Colonic mucosa (tissue), 4 donors: ENCODE measurements at places on chromosomes 7 and 10.

DNA sequence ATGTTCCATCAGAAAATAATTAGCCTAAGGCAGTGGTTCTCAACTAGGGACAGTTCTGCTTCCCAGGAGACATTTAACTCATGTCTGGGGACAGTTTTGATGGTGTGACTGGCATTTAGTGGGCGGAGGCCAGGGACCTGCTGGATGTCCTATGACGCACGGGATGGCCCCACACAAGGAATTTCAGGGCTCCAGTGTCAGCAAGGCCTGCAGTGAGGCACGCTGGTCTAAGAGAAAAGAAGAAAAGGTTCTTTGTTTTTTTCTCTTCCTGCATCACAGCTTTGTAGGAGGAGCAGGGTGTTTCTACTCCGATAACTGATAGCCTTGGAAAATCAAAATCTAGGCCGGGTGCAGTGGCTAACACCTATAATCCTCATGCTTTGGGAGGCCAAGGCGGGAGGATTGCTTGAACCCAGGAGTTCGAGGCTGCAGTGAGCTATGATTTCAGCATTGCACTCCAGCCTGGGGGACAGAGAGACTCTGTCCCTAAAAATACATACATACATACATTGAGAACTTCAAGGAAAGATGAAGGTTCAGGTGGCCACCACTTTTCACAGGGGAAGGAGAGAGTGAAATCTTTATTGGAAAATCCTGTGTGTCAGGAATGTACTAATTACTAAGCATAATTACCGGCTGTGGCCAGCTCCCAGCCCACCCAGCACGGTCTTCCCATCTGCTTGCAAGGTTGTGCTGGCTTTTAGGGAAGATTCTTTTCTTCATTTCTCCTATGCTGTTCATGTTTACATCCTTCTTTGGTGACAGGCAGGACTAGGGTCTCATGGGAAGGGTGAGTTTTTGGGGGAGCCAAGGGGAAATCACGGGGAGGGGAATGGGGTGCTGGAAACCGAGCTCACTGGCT lies 150.4 kb downstream of the ACTR3B start:
- DNase-seq = no peak

DNA sequence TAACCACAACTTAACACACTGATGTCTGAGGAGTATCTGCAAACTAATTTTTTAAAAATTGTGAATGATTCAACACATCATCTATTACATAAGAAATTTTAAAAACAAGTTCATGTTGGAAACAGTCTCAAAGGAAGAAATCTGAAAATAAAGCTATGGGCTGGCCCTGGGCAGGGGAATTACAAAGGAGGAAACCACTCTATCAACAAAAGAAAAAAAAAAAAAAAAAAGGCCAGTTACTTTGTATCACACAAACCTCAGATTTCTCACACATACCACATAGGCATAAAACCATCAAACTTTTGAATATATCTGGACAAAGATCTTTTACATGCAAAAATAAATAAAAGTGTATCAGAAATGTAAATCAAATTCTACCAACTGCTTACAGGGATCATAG lies 20.8 kb downstream of the TIAL1 start:
- DNase-seq = no peak

DNA sequence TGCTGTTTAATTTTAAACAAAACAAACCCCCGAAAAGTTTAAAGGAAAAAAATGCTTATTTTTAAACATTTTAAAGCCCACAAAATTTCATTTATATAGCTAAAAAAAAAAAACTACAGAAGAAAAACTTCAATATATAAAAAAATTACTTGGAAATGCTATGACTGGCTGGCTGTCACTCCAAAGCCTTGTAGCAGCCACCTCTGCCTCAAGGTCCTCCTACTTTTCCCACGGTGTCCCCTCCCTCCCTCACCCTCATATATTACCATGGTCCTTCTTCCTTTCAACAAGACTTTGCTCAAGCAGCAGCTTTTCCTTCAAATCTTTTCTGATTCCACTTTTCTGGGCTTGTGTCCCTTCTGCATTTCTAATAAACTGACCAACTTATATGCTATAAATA lies 122.0 kb downstream of the TPK1 start:
- DNase-seq = no peak

DNA sequence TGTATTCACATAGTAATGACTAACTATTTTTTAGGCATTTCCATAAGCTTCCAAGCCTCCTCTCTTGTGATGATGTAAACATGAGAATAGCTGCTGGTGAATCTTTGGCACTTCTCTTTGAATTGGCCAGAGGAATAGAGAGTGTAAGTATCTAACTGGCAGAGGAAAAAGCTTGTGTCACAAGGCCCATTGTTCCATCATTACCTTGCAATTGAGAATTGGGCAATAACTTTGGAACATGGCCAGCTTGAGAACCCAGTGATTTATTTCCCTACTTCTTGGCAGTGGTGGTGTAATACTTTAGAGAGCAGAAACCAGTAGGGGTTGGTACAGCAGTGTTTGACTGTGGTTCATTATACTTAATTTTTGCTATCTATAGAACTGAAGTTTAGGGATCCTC lies 12.0 kb downstream of the IFRD1 start:
- peak; percentile 50 for DNase-seq

DNA sequence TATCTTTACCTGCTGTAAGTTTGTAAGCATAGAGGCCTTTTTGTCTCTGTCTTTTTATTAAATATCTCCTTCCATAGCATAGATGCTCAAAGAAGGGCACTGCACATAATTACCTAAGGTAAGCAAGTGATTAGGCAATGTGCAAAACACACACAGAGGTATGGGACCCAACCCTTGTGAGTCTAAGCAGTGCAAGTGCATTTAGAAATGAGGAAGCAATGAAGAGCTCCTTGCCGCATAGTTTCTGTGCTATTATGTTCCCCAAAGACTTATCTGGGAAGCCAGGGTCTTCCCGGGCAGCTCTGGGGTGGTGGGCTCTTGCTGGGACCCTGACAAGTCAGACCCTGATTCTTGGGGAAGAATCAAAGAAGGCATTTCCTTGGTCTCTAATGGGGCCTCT lies 13.5 kb upstream of the MGAM2 start:
- no peak for DNase-seq

- DNase-seq = no peak
Measured at GRCh38 chr10:128560406-128560805, 434.2 kb upstream of the MKI67 start.

GRCh38 chr7:25965405-25966123 lies 186.4 kb upstream of the NFE2L3 start:
- DNase-seq = peak; percentile 39

DNA sequence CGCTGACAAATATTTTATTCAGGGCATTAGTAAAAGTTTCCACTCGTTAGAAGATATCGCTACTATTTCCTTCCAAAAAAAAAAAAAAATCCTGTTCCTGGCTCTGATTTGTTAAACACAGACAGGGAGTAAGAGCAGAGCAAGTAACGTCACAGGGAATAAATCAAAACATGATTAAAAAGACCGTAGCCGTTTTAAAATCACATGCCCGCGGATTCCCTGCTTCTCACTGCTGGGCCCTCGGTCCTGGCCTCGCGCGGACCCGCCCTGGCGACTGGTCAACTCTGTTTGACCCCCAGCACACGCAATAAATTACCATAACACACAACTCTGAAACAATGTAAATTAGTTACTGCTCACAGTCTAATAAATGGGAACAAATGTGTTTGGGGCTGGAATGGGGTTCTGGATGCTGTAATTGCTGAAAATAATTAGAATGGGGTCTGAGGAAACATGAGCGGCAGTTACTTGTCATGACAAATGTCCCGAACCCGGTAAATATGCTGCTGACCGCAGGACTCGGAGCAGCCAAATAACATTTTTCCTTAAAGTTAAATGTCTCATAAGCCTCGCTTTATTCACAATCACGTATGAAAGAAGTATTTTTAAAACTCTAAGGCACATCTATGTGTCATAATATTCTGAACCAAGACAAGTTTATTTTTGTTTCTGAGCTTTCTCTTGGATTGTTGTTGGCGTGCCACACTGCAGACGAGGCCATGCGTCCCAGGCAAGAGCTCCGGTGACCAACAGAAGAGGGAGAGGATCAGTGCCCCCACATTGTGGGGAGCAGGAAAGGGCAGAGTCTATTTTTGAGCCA lies 17.9 kb downstream of the EBF3 start:
- no peak for DNase-seq

DNA sequence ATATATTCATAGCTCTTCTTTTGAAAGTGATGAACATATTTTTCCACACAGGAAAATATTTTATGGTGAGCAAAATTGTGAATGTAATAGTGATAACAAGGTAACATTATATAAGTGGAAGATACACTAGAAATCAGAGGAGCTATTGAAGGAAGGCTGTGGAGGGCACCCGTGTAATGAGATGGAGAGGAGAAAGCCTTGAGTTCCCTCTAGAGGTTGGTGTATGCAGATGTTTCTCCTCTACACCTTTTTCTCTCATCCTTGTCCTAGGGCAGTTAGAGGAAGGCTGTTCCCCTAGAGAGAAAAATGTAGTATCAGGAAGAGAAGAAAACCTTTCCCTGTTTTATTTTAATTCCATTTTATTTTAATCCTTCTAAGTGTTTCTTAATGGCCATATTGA lies 54.6 kb upstream of the NRG3 start:
- no peak for DNase-seq
